ENCODE measurements at places on chromosomes 6 and 20.
A peak's percentile ranks its signal among the peaks of the same experiment; 100 is the strongest.

DNA sequence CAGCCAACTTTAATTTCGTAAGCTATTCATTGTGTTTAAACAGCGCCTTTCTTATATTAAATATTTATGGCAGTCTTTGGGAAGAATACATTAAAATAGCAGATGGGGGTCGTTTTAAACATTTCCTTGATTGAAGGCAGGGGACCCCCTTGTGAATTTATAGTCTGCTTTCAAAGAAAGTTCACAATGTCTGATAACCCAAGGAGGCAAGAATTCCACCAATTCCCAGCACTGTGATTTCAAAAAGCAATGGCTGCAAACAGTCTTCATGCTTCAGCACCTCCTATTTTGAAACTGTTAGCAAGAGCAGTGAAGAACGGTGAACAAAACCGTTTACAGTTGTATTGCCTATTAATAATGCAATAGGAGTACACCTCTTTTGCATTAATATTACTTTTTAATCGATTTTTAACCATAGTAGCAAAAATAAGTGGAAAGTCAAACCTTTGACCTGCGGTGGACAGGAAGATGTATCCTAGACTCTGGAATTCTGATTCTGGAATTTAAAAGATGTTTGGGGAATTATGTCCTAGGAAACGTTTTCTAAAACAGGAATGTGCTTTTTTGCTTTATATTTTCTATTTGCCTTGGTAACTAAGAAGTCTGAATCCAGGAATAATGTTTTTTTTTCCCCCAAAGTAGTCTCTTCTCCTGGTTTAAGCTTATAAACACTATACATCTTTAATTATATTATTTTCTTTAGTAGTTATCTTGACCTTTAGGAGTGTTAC is 393.0 kb downstream of the CDKAL1 start:
- no peak for DNase-seq

GRCh38 chr6:169342710-169343109 is 89.1 kb upstream of the THBS2 start:
- DNase-seq, result no peak

GRCh38 chr6:160051390-160051789 is 70.2 kb upstream of the SLC22A1 start:
- no peak for DNase-seq

- no peak for DNase-seq
Measured at GRCh38 chr20:11124849-11125505, 451.2 kb upstream of the JAG1 start.

GRCh38 chr20:33443006-33443511 is 504 bp downstream of the SNTA1 start:
- peak; percentile 56 for DNase-seq

DNA sequence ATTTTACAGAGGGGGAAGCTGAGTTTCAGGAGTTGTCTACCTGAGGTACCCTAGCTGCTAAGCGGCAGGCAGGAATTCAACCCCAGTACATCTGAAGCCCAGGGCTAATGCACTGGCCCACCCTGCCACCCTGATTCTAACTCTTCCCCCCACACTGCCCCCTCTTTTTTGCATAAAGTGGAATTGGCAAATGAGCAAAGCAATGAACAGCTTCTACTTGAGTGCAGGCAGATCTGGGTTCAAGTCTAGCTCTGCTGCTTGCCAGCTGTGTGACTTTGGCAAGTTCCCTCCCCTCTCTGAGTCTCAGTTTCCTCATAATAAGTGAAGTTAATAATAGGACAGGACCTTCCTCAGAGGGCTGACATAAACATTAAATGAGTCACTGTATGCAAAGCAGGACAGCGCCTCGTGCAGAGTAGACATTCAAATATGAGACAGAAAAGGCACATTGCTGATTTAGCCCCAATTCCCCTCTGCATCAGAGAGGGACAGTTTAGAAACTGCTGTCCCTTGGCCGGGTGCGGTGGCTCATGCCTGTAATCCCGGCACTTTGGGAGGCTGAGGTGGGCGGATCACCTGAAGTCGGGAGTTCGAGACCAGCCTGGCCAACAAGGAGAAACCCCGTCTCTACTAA is 4.7 kb downstream of the ADA start:
- DNase-seq, result no peak

DNA sequence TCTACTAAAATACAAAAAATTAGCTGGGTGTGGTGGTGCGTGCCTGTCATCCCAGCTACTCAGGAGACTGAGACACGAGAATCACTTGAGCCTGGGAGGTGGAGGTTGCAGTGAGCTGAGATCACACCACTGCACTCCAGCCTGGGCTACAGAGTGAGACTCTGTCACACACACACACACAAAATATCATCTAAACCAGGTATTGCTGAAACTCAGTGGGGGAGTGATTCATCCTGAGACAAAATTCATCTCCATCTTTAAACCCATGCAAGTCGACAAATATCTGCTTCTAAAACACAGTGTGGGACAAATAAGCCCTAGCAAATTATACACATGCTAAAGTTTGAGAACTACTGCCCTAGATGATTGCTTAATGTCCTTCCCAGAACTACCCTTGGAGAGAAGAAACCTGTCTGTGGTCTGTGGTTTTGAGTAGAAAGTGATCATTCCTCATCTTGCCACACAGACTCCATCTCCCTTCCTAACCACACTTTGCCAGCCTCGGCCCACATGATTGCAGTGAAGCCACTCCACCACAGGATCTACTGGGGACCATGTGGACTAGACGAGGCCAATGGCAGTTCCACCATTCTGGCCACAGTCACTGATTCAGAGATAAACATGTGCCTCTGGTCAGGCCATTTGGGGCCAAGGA is 130.3 kb downstream of the OPRM1 start:
- DNase-seq, result no peak

DNA sequence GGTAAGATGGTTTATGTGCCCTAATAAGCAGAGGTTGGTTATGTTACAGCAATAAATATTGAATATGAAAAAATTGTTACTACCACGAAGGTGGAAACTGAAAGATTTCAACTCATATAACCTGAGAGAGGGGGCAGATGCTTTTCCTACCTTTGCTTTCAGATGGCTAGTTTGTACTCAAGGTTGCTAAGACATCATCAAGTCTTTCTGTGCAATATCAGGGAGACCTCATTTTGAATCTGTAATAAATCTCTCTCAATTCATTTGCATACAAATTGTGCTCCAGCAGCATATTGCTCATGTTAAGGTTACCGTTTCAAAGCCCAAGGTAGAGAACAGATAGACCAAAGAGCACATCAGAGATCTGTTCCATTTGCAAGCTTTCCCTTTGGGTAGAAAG is 220.4 kb downstream of the KHDC1L start:
- no peak for DNase-seq

- no peak for DNase-seq
Measured at GRCh38 chr20:12173347-12174012, 255.8 kb downstream of the BTBD3 start.

- peak; percentile 73 for DNase-seq
Measured at GRCh38 chr6:6696867-6697531, 108.5 kb downstream of the LY86 start.

GRCh38 chr6:12865117-12865516 is 148.6 kb downstream of the PHACTR1 start:
- DNase-seq, result no peak

GRCh38 chr6:72946774-72947173 is 278.5 kb downstream of the KHDC1L start:
- no peak for DNase-seq

DNA sequence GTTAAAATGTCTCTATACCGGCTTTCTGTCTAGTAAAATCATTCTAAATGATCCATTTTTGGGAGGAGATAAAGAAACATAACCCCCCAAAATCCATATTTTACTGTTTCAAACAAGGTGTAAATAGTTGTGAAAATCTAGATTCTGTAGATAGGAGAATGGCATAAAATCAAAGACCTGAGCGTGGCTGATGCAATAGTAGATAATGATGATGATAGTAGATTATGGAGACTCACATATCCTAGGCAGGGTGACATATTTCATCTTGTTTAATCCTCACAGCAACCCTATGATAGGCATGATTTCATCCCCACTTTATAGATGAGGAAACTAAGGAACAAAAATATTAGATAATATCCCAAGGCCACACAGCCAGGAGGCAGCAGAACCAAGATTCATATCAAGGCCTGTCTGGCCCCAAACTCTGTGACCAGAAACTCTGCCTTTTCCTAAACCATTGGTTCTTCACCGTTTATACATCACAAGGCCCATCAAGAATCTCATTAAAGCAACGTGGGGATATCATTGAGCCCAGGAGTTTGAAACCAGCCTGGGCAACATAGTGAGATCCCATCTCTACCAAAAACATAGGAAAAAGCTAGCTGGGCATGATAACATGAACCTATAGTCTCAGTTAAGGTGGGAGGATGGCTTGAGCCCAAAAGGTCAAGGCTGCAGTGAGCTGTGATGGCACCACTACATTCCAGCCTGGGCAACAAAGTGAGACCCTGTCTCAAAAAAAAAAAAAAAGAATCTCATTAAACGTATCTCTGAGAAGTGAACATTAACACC is 55.6 kb downstream of the BPIFB1 start:
- DNase-seq, result no peak

DNA sequence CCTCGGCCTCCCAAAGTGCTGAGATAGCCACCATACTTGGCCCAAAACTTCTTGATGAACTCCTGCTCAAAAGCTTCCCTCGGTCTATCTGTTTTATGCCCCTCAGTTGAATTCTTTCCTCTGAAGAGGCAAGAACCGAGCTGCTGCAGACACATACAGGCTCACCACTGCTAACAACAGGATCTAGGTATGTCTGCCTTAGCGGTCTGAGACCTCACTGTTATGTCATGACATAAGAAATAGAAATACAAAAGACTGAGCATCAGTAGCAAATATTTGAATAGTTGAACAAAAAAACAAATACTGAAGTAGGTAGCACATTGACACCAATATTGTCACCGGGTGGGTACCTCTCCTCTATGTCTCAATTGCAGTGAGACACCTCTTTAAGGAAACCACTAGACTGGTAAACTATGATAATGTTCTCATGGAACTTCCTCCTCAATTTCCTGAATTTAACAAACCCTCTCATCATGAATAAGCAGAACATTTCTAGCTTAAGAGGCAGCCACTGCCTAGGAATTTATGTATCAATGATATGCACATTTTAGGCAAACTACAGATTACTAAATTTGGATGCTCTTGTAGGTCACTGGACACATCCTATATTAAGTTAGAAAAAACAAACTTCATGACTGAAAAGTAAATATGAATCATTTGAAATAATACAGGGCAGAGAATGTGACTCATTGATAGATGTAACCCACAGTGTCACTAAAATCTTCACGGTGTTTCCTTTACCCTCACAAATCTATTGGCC is 9.4 kb upstream of the STXBP5 start:
- no peak for DNase-seq

- no peak for DNase-seq
Measured at GRCh38 chr20:37244572-37244957, 17.0 kb downstream of the GHRH start.

GRCh38 chr6:43394982-43395381 is 25.5 kb upstream of the ZNF318 start:
- no peak for DNase-seq

DNA sequence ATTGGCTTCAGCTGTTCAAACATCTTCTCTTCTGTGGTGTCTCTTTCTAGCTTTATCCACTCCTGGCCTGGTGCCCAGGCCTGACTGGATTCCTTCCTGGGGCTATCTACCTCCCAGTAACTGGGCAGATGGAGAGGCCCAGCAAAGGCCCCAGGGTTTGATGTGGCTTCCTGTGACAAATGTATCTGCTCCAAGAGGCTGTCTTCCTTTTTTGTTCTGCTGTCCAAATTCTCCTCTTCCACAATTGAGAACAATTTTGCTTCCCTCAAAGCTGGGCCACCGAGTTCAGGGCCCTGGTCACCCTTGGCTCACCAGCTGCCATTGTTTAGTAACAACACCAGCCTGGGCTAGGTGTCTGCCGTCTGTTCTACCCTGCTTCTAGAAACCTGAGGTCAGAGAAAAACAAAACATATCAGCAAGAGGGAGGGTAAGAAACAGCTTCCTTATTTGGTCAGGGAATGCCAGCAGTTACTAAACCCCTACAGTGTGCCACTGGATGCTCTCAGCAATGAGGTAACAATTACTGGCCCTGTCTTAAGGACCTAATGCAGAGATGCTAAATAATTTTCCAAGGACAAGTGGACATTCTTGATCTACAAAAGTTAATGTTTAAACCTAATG is 3.9 kb downstream of the ZFP57 start:
- no peak for DNase-seq

DNA sequence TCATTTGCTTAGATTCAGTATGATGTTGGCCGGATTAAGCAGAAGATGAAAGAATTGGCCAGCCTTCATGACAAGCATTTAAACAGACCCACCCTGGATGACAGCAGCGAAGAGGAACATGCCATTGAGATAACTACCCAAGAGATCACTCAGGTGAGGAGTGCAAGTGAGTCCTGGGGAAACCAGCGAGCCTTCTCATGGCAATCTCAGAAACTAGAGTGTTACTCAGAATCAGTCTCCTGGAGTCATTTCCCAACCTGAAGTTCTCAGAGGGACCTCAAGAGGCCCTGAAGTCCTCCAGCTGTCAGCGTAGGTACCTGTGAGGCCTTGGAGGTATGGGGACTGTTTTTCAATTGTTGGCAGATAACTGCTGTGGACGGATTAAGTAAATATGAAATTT is 16.9 kb downstream of the STX16 start:
- no peak for DNase-seq

- DNase-seq, result no peak
Measured at GRCh38 chr6:101150226-101150625, 243.3 kb upstream of the GRIK2 start.
